Cardiac fibroblast (primary cell): ENCODE measurements at places on chromosomes 5 and 9.

DNA sequence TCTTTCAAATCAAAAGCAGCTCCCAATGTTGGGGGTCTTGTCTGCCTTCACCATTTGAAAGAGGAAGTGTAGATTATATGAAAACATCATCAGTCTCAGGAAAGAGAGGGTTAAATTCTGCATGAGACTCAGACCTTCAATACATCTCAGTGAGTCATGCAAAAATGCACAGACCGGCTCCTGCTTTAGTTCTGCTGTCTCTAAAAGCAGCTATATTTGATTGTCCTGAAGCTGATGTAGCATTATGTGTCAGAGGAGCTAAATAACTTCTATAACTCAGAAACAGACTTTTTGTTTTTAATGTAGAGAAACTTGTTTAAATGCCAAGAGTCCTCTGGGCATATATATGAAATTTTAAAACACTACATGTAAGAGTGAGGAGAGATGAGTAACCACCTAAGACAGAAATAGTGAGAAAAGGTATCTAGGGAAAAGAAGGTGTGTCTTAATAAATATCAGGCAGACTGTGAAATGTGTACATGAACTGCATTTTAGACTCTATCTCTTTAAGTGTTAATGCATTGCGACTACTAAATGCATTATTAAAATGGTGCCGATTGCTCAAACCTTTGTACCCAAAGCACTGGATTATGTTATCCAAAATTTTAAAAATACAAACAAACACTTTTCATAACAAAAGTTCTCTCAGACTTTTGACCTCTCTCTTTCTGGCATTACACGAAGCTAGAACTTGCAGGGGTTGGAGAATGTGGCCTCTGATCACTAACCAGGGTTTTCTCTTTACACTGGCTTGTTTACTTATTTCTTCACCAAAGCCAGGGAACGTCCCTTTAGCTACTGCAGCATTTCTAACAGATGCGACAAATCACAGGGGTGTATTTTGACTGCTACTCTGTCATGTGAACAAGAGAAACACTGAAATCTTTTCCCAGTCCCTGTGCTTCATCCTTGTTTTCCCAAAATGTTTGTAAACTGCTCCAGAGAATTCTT is 302.3 kb downstream of the ARL15 start:
- peak; percentile 55 for DNase-seq

DNA sequence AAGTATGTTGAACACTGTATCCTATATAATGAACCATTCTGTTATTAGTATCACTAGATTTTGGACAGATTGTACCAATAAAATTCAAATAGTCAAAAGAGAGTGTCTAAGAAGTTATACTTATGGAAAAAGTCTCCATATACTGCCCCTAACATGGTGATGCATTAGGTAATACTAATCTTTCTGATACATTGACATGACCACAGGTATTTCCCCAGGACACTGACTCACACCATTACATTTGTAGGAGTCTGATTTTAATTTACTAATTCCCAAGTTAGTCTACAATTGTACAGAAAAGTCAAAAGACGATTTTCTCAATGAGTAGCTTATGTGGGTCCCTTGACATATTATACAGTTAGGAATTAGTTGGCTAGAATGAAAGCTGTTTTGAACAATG is 593.8 kb downstream of the ISL1 start:
- DNase-seq: no peak

- DNase-seq: peak; percentile 81
These were observed 29.6 kb upstream of the UBAC1 start for GRCh38 chr9:135990468-135991429.

- peak; percentile 78 for DNase-seq
These were observed 107.4 kb downstream of the SNX18 start for GRCh38 chr5:54624805-54625568.

DNA sequence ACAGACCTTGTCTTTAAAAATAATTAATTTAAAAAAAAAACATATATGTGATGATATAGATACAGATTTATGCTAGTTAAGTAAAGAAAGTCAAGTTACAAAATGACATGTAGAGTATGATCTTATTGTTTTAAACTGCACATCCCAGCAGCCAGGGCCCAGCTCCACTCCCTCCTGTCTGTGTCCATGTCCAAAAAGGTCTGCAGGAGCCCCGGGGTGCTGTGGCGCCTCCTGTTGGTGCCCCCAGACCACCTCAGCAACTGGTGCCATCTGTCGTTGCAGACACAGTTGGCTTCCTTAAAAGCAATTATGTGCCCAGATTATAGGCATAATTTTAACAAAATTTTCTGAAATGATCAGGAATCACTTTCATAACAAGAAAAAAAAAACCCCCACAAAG is 33.3 kb downstream of the IPPK start:
- no peak for DNase-seq

DNA sequence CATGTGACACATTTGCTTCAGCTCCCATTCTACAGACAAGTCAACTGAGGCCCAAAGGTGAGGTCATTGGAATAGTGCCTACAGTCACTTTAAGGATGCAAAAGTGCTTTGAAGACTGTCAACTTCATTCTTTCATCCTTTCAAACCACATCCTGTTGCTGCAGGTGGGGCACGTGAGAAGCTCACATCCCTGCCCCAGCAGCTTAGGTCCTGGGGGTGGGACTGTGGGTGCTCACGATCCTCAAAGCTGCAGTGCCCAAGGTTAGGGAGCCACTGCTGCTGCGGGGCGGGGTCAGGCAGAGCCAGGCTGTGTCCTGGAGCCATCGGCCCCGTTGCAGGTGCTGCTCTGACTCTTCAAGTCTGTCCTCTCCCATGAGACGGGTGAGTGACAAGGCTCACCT is 57.9 kb upstream of the IER5L start:
- no peak for DNase-seq

DNA sequence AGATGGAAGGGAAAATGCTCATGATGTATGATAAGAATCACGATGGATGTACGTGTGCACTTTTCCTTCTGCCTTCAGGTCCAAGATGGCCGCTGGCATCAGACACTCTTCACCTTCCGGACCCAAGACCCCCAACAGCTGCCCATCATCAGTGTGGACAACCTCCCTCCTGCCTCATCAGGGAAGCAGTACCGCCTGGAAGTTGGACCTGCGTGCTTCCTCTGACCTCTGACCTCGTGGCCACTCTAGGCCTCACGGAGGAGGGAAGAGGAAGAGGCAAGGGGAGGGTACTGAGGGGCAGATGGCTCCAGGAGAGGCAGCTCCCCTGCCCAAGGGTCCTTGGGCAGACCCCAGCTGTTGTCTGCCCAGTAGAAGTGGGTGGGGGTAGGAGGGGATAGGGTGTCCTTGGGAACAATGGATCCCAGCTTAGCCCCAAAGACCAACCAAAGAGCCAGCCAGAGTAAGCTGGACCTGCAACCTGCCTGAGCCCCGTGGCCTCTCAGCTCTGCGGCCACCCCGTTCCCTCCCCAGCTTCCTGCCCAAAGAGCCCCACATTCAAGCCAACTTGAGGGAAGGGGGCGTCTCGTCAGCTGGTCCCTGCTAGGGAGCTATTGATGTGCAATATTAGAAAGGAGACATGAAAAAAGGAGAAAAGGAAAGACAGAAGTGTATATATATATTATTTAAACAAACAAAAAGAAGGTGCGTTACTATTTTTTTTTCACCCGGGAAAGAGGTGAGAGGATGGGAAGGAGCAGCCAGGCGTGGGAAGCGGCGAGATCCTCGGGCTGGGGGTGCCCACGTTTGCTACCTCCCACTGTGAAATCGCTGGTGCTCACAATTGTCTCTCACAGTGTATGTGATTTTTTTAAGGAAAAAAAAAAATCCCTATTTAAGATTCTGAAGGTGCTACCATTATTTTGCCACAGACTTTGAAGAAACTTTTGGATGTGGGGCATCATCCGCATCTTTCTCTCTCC is 12.1 kb upstream of the ORM1 start:
- DNase-seq: no peak

- no peak for DNase-seq
These were observed 108.6 kb upstream of the ERCC6L2 start for GRCh38 chr9:95766906-95767305.

DNA sequence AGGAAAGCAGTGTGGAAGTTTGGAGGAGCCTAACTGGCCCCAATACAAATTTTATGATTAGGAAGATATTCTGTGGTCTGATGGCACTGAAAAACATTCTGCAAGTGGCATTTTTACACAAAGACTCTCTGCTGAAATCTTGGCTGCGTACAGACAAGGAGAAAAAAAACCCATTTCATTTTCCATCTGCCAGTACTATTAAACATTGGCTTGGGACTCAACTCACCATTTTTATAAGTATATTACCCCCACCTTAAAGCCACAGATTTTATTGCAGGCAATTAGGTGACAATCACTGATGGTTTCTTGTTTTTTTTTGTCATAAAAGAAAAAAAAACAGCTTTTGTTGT is 206.9 kb downstream of the PTTG1 start:
- DNase-seq: no peak

GRCh38 chr5:171588790-171589189 is 169.3 kb downstream of the FGF18 start:
- no peak for DNase-seq

DNA sequence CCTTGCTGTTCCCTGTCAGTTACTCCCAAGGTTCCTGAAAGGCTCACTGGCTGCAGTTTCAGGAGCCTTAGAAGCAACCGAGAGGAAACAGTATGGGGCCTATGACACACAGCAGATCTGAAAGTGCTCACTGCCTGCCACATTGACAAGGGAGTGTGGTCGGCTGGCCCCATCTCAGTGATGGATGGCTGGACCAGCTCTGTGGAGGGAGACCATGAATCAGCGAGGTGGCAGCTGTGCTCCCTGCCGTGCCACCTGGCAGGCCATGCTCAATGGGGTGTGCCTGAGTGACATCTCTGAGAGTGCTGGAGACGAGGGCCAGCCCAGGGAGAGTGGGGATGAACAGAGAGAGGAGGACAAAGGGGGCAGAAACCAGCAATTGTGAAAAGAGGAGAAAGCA is 49.1 kb downstream of the DOCK2 start:
- no peak for DNase-seq

- DNase-seq: peak; percentile 95
These were observed 23.8 kb downstream of the SVEP1 start for GRCh38 chr9:110555551-110556331.

- peak; percentile 36 for DNase-seq
These were observed 577 bp downstream of the TUT7 start for GRCh38 chr9:86353655-86354010.

- no peak for DNase-seq
These were observed 76.3 kb downstream of the AOPEP start for GRCh38 chr9:94802793-94803192.

GRCh38 chr9:136764301-136764891 is at the start of gene LCN15:
LCN15 (minus strand) TSS chr9:136764518; CDS start chr9:136764488, 30 bp downstream.
- DNase-seq: no peak

- no peak for DNase-seq
These were observed 36.3 kb downstream of the GLIS3 start for GRCh38 chr9:4263591-4263990.

- DNase-seq: no peak
These were observed 17.6 kb downstream of the CAMK2A start for GRCh38 chr5:150271923-150272322.

- no peak for DNase-seq
These were observed 148.7 kb upstream of the GDNF start for GRCh38 chr5:37988454-37989046.

DNA sequence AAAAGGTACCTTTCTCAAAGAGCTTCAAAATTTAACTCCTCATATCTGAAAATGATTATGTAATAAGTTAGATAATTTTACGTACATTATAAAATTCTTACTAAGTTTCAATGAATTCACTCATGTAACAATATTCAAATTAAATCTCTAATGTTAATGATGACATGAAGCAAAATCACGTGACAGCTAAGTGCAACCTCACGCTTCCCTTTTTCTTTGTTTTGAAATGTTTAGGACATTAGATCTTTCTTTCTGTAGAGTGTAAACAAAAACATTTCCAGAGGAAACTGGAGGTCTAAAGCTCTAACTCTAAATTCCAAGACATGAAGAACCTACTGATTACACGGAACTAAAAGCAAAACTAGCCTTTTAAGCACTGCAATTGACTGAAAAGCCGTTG is 227.3 kb upstream of the TBCA start:
- no peak for DNase-seq

DNA sequence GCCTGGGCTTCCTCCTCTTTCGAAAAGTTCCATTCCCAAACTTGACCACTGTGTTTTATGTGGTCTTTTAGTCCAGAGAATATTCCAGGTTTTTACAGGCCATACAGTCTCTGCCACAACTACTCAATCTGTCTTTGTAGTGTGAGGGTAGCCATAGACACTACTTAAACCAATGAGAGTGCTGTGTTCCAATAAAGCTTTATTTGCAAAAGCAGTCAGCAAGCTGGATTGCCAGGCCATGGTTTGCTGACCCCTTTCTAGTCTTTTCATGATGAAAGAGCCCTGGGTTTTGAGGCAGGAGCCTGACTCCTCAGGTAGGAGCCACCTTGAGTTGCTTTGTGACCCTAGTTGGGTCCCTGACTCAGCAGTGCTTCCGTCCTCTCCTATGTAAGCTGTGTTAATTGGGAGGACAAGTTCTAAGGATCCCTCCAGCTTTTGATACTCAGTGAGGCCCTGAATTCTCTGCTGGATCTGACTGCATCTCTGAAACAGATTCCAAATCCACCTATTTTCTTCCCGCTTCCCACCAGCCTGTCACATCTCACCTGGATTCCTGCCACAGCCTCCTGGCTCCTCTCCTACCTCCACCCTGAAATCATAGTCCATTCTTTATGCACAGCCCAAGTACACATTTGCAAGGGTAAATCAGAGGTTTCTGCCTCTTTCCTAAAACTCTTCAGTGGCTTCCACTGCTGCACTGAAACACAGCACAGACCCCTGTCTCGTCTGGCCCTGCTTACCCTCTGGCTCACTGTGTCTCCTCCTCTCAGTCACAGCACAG is 13.5 kb downstream of the GALNT10 start:
- no peak for DNase-seq

DNA sequence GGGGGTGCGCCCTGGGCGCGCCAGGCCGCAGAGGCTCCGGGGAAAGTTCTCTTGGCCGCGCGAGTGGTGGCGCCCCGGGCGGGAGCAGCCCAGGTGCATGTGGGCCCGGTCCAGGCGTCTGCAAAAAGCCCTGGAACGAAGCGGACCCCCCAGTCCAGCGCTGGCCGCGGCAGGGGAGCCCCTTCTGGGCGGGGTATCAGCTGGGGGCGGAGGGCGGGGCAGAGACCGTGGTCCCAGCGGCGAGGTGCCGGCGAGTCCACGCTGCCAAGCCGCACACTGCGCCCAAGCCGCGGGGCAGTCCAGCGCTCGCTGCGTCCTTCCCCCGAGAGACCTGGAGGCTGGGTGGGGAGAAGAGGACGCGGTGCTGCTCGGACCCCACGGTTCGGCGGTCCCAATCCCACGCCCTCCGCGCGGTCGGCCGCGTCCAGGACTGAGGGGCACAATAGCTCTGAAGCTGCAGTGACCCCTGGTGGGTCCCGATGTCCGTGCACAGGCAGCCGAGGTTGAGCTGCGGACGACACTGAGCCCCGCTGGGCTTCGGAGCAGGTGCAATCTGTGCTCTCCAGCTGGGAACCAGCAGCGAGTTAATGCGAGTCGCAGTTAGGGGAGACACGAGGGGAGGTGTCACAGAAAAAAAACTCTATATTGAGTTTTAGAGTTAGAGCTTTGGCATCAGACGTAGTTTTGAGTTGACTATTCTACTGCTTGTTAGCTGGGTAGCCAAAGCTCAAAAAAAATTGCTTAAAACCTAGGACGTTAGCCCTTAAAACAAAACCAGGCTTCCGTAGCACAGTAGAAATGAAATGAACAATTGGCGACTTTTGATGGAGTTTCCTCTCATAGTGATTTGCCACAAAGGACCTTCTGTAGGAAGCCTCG is 1.1 kb upstream of the EPB41L4A start:
- DNase-seq: peak; percentile 82
